ENCODE measurements at places on chromosomes 13 and 19.
A peak's percentile ranks its signal among the peaks of the same experiment; 100 is the strongest.

- no peak for DNase-seq
Measured at GRCh38 chr19:4057931-4058692, 8.6 kb downstream of the ZBTB7A start.

- DNase-seq: peak; percentile 85
Measured at GRCh38 chr19:52369559-52370340, at the start of gene ZNF880. TSS of gene ZNF880 (plus strand) at chr19:52369923. CDS start at chr19:52369966, 43 bp downstream.

DNA sequence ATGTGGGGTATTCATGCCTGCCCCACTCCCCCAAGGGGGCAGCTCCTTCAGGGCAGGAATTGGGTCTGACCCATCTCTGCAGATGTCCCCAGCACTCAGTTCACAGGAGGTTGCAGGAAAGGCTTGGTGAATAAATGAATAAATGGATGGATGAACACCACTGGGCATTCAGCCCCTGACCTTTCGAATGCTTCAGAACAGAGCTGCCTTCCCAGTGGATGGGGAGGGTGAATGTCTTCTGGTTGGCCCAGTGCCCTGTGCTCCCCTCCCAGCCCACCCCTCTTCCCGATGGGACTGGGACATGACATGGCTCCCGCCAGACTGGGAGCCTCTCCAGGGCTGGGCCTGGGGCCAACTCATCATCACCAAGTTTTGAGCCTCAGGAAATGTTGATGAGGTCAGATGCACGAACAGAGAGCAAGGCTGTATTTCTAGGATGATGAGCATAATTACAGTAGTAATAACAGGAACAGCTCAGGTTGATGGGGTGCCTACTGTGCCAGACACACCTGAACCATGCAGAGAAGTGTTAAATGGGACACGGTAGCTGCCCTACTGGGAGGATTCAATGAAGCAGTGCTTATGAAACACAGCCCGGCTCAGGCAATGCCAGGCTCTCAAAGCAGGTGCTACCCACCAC lies 25.7 kb downstream of the VRK3 start:
- no peak for DNase-seq

DNA sequence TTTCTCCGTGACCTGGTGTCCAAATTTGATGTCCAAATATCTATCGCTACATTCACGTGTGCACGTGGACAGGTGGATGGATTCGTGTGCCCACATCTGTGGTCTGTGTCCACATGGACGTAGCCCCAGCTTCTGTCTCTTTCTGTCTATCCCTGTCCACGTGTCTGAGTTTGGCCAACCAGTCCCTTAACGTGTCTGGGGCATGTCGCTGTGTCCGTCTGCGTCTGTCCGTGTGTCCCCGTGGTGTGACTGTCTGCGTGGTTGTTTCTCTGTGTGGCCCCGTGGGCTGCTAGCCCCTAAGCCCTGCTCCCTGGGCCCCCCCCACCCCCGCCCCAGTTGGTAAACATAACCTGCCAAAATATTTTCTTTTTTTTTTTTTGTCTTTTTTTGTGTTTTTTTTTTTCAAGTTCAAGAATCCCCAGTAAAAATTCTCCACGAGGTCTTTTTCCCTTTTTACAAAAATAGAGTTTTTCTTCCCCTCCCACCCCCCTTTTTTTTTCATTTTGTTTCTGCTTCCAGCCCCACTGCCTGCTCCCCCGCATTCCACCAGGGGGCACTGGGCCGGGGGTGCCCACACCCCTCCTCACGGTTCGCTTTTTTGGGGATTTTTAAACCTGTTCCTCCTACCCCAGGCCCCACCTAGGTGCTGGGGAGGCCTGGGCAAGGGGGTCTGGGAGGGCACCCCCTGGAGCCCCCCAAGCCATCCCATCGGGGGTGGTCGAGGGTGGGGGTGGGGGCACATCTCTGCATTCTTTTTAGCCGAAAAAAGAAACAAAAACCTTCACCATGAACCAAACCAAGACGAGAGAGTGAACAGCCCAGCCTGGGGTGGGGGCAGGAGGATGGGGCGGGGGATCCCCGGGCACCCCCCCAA lies 18.3 kb downstream of the PRKCSH start:
- DNase-seq: no peak

DNA sequence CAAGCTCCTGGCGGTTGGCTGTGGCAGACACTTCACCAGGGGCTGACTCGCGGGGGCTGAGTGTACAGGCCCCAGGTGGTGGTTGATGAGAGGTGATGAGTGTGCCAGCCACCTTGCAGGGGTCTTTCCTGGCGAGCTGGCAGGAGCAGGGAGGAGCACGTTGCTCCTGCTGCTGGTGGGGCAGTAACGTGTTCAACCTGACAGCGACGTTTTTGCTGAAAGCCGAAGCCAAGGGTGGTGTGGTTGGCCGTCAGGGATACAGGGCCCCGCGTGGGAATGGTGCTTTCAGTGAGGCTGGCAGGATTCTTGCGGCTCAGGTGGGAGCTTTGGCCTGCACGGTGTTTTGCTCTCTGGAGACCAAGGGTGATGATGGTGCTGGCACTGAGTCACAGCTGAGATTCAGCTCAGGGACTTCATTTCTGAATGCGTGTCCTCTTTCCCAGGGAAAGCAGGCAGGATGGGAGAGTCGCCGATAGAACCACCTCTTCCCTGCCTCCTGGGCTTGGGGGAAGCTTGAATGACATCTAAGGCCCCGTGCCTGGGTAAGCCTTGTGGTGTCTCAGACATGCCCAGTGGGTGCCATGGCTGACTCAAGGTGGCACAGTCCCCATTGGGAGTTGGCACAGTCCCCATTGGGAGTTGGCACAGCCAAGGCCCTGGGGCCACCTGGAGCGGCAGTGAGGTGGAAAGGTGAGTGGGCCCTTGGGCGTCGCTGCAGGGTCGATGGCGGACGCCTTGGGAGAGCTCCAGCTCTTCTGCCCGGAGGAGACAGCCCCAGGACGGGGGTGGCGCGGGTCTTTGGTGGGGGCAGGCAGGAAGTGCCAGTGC lies 8.8 kb downstream of the DAZAP1 start:
- DNase-seq: no peak

All from stimulated activated CD8-positive, alpha-beta memory T cell treated with anti-CD3 and anti-CD28 coated beads, Interleukin-4, amount 100 ng/mL, for 1 hour (primary cell).